ENCODE measurements at places on chromosomes 6 and 20.

- no peak for DNase-seq
Observed at GRCh38 chr6:161921602-161922395, 647.9 kb upstream of the AGPAT4 start.

GRCh38 chr6:14460556-14460955 is 343.0 kb downstream of the CD83 start:
- DNase-seq, result no peak

GRCh38 chr20:35514371-35514932 is 15.0 kb downstream of the C20orf173 start:
- no peak for DNase-seq

GRCh38 chr6:38040254-38040653 is 220.7 kb downstream of the ZFAND3 start:
- DNase-seq, result no peak

GRCh38 chr6:35084511-35085203 is 56.5 kb downstream of the TCP11 start:
- DNase-seq, result no peak

GRCh38 chr6:43716099-43716498 is 28.5 kb upstream of the MRPS18A start:
- no peak for DNase-seq

DNA sequence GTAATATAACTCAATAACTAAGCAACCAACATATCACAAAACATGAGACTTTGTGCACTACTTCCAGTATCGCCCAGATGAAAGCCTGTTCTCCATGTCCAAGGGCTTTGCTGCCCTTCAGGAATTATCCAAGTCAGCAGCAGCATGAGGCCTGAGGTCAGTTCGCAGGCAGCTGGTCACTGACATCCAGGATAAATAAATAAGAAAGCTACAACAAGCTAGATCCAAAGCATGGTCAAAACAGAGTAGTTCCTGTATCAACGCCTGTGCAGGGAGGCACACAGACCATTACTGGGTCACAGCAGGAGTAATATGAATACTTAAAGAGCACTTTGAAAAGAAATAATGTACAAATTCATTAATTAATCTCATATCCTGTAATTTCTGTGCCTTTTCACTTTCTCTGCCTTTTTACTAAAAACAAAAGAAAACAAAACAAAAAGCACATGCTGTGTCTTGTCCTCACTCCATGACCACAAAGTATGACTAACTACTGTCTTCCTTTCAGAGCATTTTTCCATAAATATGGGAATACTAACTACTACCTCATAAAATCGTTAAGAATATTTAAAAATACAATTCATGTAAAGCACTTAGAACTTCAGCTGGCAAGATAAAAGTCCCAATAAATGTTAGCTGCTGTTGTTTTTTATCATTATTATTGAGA is 374.9 kb upstream of the IRAK1BP1 start:
- no peak for DNase-seq

- DNase-seq, result no peak
Observed at GRCh38 chr6:41790045-41790444, 2.6 kb downstream of the TOMM6 start.

- no peak for DNase-seq
Observed at GRCh38 chr6:163529605-163530004, 115.1 kb downstream of the QKI start.

DNA sequence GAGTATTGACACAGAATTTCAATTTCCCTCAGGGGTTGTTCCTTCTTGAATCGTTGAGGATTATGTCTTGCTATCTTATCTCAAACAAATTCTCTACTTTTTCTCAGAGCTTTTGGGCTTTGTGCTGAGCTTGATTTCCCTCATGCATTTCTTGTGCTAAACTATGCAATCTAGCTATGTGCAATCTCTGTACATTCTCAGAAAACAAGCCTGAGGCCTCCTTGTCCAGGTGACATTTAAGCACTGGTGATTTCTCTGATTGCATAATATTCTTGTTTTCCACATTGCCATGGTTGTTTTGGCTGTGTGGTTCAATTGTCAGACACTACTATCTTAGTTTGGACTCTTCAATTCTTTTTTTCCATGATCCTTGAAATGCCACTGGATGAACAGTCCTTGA is 81.2 kb upstream of the MAN1A1 start:
- no peak for DNase-seq

DNA sequence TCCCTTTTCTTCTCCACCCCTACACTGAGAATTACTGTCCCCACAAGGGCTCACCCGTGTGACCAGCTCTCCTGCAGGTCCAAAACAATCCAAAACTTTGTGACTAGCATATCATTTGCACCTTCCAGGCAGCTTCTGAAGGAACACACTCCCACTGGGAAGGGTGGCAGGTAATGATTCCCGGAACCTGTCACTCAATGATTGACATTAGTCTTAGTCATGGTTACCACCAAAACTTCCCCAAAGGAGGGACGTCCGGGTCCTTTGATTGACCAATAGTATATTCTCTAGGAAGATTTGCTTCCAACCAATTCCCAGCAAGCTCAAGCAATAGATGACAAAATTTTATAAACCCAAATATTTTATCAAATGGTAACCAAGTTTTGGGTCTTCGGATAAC is 127.7 kb upstream of the MYLIP start:
- DNase-seq, result no peak

- DNase-seq, result no peak
Observed at GRCh38 chr6:10883312-10884244, 1.7 kb upstream of the GCM2 start.

DNA sequence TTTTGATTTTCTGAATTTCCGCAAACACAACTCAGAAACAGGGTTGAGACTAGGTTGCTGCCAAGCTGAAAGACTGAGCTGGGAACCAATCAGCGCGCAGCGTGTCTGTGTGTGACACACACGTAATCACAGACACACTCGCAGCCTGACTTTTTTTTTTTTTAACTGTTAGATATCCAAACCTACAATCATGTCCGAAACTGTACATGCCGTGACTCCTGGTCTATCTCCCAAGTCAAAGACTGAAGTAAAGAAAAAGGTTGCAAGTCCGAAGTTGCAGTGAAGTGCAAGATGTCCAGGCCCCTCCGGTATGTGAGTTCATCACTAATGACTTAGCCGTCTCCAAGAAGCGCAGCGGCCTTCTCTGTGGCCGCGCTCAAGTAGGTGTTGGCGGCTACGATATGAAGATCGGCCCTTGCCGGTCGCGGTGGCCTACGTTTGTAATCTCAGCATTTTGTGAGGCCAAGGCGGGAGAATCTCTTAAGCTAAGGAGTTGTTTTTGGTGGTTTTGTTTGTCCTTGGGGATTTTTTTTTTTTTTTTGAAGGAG is 108.2 kb downstream of the HFE start:
- peak; percentile 69 for DNase-seq

DNA sequence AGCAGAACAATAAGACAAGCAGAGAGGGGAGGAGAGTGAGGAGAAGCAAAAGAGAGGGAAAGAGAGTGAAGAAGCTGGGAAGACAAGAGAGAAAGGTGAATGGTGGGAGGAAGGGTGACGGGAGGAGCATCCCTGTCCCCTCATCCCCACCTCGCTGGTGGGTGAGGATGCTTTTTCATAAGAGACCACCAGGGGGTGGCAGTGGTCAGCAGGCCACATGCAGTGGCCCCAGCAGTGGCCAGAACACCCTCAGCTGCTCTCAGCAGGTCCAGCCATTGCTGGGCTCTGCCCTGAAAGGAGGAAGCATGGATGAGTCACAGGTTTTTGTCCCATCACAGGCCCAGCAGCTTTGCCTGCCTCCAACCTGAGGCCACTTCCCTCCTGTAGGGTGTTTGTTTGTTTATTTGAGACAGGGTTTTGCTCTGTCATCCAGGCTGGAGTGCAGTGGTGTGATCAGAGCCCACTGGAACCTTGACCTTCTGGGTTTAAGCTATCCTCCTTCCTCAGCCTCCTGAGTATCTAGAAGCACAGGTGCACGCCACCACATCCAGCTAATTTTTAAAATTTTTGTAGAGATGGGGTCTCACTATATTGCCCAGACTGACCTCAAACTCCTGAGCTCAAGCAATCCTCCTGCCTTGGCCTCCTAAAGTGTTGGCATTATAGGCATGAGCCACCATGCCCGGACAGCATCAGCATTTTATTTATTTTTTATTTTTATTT is 24.0 kb downstream of the FGD2 start:
- no peak for DNase-seq

- DNase-seq, result no peak
Observed at GRCh38 chr20:60115451-60115850, 157.2 kb downstream of the CDH26 start.

All from activated T-cell treated with anti-CD3 and anti-CD28 coated beads for 1 hour (primary cell).